Activated CD8-positive, alpha-beta T cell treated with anti-CD3 and anti-CD28 coated beads, Interleukin-2, amount 10 ng/mL, durations not matched to agents 7 days and 5 days (primary cell): ENCODE measurements at places on chromosomes 4 and X.

GRCh38 chrX:71618303-71618721 lies at the start of gene CXCR3:
Gene CXCR3 (minus strand): TSS chrX:71618511. CDS start chrX:71618449, 62 bp downstream.
- DNase-seq, result peak; percentile 84

- no peak for DNase-seq
Observed at GRCh38 chr4:19580095-19580494, 671.6 kb upstream of the SLIT2 start.

- DNase-seq, result no peak
Observed at GRCh38 chrX:46965125-46965758, 53.0 kb downstream of the JADE3 start.

DNA sequence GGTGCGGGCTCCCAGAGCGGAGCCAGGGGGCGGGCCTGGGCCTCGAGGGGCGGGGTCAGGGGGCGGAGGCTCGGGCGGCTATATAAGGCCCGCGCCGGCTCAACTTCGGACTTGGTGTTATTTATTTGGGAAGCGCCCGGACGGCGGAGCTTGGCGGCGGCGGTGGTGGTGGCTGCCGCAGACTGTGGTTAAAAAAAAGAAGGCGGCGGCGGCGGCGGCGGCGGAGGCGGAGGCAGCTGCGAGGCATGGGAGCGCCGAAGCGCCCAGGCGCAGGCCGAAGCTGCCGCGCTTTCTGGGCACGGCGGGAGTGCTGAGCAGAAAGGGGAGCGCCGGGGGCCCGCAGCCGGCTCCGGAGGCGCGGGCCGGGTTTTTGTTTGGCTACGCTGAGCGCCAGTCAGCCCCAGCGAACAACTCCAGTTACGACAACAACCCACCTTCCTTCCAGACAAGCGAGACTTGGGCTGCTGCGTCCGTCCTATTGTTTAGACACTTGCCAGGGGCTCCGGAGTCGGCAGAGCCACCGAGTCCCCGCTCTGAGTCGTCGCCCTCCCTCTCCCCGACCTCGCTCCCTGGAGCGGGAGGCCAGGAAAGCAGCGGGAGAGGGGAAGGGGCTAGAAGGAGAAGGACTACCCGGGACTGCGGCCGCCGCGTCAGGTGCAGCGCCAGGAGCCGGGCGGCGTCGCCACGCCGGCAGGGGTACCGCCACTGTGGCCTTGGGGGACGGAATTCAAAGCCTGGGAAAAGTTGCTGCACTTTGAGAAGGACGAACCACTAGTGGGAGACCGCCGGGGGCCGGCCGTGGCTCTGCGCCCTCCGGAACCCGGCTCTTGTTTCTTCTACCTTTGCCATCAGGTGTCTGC lies at the start of gene SLIT2:
Gene SLIT2 (plus strand): TSS at position 110 of the 860 bp plus-strand sequence. CDS start 1,911 bp downstream, outside the sequence.
- peak; percentile 35 for DNase-seq

DNA sequence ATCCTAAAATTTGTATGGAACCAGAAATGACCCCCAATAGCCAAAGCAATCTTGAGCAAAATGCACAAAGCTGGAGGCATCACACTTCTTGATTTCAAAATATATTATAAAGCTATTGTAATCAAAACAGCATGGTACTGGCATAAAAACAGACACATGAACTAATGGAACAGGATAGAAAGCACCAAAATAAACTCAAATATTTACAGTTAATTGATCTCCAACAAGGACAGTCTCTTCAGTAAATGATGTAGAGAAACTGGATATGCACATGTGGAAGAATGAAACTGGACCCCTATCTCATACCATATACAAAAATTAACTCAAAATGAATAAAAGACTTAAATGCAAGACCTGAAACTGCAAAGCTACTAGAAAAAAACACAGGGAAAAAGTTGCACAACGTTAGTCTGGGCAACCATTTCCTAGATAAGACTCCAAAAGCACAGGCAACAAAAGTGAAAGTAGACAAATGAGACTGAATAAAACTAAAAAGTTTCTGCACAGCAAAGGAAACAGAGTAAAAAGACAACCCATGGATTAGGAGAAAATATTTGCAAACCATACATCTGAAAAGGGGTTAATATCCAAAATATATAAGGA lies 64.9 kb downstream of the CD99L2 start:
- DNase-seq, result no peak

DNA sequence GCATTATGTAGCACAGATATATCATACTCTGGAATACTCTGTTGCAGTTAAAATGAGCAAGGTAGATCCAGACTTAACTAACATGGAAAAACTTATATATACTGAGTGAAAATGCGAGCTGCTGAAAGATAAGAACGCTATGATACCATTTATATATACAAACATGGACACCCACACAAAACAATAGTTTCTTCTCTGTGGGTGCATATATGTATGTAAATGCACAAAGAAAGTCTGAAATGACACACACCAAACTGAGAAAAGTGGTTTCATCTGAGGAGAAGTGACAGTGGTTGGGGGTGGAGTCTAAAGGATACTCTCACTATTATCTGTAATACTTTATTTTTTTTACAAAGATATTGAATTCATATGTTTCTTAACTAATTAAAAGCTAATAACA lies 12.2 kb upstream of the FGF2 start:
- no peak for DNase-seq

- DNase-seq, result no peak
Observed at GRCh38 chr4:119526786-119527550, 101.6 kb downstream of the PDE5A start.
